ENCODE measurements at places on chromosomes 7 and 10.

DNA sequence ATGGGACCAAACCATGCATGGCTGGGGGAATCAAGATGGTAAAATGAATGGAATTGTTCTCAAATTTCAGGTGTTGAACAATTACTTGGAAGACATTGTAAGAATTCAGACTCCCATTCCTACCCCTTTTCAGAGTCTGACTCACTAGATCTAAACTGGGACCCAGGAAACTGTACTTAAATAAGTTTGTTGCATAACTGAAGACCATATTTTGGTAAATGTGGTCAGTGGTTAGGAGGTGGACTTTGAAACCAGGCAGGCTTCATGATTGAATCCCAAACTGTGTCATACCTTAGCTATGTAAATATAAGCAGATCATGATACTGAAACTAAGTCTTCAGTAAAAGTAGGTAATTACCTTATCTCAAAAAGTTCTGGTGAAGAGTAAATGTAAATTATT lies 41.7 kb downstream of the ZWINT start:
- no peak for DNase-seq

GRCh38 chr10:33353853-33354252 lies 19.4 kb upstream of the NRP1 start:
- DNase-seq = no peak

DNA sequence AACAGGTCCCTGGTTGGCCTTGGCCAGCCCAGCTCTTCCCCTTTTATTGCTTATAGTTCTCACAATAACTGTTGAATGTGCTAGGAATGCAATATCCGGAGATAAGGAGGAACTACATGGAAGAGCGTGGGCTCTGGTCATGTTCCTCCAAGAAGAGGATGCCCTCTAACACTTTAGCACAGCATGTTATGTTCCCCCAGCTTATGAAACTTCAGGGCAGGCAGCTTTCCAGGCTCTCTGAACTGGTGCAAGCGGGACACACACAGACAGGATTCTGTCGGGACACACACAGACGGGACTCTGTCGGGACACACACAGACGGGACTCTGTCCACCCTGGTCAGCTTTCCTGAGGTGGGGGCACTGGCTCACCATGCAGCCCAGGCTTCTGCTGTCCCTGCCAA lies 141.6 kb downstream of the PKD1L1 start:
- no peak for DNase-seq

DNA sequence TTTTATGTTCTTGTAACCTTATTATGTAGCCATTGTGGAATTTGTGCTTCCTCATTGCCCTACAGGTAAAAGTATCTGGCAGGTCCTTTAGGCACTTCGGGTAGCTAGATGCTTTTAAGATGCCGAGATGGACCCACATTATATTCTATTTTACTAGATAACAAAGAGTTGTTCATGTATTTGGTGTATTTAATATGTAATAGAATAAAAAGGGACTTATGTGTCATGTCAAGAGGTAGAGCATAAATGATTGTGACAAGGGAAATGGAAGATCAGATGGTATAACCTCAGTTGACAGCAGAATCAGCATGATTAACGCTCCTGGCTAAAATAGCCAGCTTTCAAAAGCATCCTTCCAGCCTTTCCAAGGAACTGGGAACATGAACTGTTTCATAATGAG lies 50.6 kb downstream of the NPY start:
- no peak for DNase-seq

- DNase-seq = no peak
Measured at GRCh38 chr7:112580717-112581435, 100.1 kb downstream of the LSMEM1 start.

GRCh38 chr7:2151801-2152612 lies 80.7 kb downstream of the MAD1L1 start:
- no peak for DNase-seq

GRCh38 chr7:107118109-107118900 lies 50.5 kb upstream of the HBP1 start:
- DNase-seq = peak; percentile 11

GRCh38 chr7:30986738-30987137 lies 23.0 kb downstream of the GHRHR start:
- DNase-seq = no peak

GRCh38 chr10:12954866-12955265 lies 46.6 kb downstream of the CCDC3 start:
- no peak for DNase-seq

DNA sequence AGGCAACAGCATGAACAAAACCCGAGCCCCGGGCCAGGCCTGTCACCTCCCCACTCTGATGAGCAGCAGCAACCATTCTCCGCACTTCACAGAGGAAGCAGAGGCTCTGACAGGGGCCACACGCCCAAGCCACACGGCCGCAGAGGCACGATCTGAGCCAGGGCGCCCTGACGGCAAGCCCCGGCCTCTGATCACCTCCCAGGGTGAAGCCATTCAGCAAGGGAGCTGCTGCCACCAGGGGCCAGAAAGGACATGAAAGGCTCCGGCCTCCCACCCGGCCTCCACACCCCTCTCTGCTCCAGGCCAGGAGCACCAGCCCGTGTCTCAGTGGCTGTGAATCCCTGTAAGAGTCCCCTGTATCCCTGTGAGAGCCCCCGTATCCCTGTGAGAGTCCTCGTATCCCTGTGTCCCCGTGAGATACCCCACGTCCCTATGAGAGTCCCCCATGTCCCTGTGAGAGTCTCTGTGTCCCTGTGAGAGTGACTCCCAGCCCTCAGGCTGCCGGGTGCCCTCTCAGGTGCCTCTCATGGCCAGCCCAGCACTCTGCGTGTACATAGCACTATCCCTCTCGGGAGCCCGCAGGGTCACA lies 187.8 kb downstream of the MAD1L1 start:
- DNase-seq = no peak

DNA sequence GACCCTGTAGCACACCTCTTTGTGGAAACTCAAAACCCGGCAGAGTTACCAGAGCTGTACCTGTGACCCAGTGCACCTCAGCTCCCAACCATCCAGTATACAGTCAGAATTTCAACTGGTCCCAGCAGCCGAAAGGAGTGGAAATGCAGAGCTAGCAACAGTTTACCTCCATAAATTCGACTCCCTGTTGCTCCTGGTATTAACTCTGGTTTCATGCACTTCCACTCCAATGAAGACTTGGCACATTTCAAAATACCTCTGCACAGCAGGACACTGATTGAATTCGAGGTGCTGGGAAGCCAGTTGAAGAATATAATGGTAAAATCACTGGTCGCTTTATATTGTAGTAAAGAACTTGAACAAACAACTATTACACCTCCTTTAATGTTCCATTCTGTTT lies 17.9 kb upstream of the TIAL1 start:
- DNase-seq = no peak

GRCh38 chr7:127375631-127376030 lies 16.9 kb downstream of the ZNF800 start:
- DNase-seq = no peak

GRCh38 chr10:21505711-21506278 lies 19.7 kb downstream of the SKIDA1 start:
- DNase-seq = no peak

DNA sequence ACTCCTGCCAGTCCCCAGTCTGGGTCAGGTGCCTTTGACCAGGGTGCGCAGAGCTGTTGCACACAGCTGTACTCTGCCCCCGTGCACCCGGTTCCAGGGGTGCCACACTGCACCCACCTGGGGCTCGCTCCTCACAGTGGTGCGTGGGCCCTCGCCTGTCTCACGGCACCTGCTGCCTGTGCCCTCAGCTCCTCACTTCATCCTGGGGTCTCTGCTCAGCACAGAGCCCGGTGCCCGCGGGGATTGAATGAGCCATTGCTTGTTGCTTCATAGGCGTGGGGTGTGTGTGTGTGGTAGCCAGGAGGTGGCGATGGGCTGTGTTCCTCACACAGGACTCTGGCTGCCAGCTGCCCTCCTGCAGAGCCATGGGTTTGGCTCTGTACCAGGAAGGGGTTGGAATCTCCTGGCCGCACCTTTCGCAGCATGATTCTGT lies 18.5 kb downstream of the EIF3B start:
- no peak for DNase-seq

- DNase-seq = peak; percentile 99
Measured at GRCh38 chr7:8638076-8638475, 204.7 kb downstream of the NXPH1 start.

DNA sequence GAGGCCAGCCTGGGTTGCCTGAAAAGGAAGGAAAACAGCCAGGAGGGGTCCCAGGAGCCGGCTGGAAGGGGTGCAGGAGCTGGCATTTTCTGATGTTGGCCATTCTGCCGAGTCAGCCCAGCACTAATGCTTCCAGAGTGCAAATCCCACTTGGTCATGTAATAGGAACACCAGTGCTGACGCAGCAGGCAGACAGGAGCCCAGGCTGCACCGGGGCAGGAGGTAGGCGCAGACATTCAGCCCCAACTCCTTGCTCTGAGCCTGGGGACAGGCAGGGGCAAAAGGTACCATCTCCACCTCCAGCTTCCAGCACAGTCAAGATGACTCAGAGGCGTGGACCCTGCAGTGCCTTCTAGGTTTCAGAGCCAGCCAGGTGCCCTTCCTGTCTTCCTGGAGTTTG lies 10.2 kb upstream of the YWHAG start:
- no peak for DNase-seq

DNA sequence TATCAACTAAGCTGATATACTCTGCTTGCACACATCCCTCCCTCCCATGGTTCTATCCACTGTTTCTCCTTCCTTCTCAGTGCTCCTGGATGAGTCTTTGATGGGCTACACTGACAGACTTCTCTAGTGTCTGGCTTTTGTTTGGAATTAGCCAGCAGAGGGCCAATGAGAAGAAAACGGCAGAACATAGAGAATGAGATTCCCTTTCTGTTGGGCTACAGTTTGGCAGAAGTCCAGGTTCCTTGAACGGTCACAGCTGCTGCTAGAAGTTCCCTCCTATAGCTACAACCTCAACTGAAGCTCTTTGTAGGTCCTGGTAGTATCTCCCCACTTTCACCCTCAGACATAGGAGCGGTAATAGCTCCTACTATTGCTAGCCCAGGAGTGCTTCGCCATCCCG lies 251.1 kb upstream of the LRRN3 start:
- peak; percentile 86 for DNase-seq

- no peak for DNase-seq
Measured at GRCh38 chr7:2980401-2981102, 63.1 kb downstream of the CARD11 start.

- no peak for DNase-seq
Measured at GRCh38 chr10:76302961-76303630, 871.7 kb downstream of the LRMDA start.

DNA sequence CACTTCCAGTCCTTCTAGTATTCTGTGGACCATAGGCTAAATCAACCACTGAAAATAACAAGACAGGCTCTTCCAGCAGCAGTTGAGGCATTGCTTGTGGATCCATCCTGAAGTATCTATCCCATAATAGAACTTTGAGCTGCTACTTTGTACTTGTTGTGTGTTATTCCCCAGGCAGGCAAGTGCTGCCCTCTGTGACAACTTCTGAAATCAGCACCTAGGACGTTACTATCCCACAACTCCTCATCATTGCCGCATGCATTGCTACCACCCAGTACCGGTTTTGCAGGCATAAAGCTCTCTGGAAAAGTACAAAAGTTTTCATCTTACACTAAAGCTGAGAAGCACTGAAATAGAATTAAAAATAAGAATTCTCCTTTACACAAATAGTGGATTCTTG lies 145.3 kb downstream of the HTR7 start:
- DNase-seq = no peak

- DNase-seq = no peak
Measured at GRCh38 chr7:154699417-154699816, 303.5 kb downstream of the PAXIP1 start.

DNA sequence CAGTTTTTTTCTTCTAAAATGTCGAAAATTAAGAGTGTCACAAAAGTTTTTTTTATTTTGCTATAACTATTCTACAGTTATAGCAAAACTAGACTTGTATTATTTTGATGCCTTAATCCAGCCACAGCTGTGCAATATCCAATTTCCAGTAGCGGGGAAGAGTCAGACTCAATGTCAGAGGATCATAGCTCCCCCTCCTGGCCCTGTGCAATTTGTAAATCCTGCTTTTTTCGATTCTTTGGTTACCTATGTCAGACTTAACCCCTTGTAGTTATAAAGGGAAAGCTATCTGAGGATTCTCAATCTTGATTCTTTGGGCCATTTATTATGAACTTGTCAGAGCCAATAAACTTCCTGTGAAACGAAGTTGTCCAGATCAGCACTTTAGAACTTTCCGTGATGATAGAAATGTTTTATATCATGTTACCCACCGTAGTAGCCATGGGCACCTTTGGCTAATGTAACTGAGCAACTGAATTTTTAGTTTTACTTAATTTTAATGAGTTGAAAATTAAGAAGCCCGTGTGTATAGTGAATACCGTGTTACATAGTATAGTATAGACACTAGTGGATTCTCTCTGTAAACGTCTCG lies 87.7 kb upstream of the PRKCQ start:
- DNase-seq = no peak

DNA sequence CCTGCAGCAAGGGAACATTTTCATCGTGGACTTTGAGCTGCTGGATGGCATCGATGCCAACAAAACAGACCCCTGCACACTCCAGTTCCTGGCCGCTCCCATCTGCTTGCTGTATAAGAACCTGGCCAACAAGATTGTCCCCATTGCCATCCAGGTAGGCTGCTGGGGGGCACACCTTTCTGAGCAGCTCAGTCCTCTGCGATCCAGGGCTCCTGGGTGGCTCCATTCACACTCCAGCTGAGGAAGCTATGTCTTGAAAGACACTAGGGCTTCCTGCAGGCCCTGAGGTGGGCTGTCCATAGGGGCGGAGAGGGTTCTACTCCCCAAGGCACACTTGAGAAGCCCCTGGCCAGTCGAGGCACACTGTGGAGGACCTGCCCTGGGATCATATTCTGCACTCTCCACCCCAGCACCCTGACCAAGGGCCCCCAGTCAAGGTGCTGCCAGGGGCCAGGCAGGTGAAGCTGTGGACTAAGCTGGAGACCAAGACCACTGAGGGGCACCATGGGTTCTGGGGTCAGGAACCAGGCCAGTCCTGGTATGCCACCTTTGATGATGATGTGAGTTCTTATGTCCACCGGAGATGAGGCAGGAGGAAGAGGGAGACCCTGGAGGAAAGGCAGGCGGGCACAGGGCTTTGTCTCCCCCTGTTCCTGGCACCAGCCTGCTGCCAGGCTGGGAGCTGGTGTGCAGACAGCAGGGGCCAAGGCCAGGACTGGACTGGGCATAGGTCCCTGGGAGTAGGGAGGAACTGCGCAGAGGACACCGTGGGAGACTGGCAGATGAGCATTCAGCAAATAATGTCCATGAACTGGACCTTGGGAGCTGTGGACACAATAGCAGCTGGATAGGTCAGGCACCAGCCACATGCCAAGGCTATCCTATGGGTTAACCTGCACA lies 54.8 kb downstream of the ALOX5 start:
- DNase-seq = no peak

- DNase-seq = no peak
Measured at GRCh38 chr7:24920451-24921361, 59.3 kb downstream of the OSBPL3 start.

GRCh38 chr10:32225976-32226375 lies 121.0 kb downstream of the EPC1 start:
- no peak for DNase-seq

DNA sequence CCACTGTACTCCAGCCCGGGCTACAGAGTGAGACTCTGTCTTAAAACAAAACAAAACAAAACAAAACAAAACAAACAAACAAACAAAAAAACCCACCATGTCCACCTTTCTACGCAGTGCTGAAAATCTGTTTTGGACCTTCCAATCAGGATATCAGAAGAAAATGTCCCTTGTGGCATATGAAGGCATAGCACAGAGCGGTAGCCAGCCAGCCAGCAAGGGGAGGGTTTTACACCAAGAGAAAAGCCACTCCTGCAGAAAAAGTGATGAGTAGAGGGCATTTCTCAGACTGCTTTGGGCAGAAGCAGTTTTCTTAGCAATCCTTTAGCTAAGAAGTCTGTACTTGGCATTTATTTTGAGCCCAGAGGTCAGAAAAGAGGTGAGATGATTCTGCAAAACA lies 612.2 kb downstream of the TYW1 start:
- DNase-seq = no peak
